Activated CD4-positive, alpha-beta T cell treated with anti-CD3 and anti-CD28 coated beads, Interleukin-2, amount 10 ng/mL, durations not matched to agents 7 days and 5 days (primary cell): ENCODE measurements at places on chromosomes 16 and 17.

- no peak for DNase-seq
Observed at GRCh38 chr17:72479113-72479512, 358.3 kb downstream of the SOX9 start.

DNA sequence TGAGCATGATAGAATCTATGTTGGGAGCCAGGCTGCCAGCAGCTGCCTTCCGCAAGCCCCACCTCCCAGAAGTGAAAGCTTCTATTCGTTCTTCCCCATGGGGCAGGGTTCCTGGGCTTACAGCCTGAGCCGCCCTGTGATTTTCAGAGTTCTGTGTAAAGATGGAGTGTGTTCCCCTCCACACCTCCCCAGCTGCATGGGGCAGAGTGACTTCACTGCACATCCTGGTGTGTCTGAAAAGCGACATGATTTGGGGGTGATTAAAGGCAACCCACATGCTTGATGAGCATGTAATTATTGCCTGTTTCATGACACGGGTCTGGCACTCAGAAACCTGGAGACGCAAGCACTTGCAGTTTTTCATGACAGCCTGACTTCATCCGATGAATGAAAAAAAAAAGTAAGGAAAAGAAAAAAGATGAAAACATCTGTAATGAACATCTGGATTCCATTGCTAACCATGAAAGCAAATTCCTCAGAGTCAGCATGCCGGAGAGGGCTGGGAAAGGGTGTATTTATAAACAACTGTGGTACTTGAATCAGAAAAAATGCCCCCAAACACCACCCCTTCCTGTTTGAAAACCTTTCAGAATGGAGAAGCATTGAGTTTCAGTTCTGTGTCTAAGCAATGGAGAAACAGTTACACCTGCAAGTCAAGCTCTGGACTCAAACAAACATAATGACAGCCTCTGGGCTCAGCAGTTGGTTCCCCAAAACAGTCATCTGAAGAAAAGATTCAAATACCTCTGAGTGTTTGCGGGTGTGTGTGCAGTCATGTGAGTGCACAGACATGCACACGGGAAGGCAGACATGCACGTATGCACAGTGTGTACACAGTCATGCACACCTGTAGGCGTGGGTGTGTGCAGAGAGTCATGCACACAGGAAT lies 266.0 kb downstream of the ENGASE start:
- DNase-seq: no peak

GRCh38 chr17:66614469-66614868 lies 220.4 kb upstream of the CACNG5 start:
- DNase-seq: no peak

- DNase-seq: no peak
Observed at GRCh38 chr17:79749156-79749815, 18.5 kb downstream of the ENPP7 start.

GRCh38 chr16:25679511-25679910 lies 12.2 kb upstream of the HS3ST4 start:
- no peak for DNase-seq

DNA sequence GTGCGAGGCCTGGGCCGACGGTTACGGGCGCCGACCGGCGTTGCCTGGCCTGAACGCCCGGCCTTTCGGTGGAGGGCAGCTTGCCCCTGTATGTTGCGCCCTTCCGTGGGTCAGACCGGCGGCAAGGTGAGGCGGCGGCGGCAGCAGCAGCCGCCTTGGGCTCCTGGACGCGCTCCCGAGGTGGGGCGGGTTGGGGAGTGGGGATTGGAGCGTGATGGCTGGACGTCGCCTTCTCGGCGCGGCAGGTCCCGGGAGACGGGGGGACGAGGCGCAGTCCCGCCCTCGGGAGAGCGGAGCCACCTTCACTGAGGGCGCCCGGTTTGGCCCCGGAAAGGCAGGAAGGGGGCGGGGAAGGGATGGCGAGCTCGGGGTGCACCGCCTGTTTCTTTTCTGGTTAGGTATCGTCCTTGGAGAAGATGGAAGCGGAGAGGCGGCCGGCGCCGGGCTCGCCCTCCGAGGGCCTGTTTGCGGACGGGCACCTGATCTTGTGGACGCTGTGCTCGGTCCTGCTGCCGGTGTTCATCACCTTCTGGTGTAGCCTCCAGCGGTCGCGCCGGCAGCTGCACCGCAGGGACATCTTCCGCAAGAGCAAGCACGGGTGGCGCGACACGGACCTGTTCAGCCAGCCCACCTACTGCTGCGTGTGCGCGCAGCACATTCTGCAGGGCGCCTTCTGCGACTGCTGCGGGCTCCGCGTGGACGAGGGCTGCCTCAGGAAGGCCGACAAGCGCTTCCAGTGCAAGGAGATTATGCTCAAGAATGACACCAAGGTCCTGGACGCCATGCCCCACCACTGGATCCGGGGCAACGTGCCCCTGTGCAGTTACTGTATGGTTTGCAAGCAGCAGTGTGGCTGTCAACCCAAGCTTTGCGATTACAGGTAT lies 671 bp downstream of the DGKE start:
- peak; percentile 75 for DNase-seq

DNA sequence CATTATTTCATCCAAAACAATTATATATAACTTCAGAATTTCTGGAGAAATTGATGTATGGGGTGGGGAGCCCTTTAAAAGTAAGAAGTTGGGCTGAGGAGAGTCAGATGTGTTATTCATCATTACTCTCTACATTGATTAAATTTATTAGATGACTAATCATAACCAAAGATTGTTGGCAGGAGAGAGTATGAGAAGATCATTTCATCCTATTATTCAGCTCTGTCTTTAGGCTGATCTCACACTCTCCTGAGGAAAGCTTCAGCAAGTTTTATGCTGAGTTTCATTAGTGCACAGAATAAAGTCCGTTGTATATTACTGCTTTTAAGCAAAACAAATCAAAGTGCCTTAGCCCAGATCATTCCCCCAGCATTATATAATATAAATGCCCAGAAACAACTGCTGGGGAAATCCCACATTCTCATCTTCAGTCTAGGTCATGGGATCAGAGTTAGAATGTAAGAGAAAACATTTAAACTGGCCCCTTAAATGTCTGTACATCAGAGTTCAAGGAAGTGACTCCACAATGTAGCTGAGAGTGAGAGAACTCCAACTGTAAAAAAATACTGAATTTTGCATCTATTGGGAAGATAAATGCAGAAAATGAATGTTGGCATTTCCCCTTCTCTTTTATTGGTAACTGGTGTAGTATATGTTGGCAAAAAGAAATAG lies 130.1 kb upstream of the HLF start:
- no peak for DNase-seq

- peak; percentile 37 for DNase-seq
Observed at GRCh38 chr16:50025537-50025931, 509 bp downstream of the CNEP1R1 start.

DNA sequence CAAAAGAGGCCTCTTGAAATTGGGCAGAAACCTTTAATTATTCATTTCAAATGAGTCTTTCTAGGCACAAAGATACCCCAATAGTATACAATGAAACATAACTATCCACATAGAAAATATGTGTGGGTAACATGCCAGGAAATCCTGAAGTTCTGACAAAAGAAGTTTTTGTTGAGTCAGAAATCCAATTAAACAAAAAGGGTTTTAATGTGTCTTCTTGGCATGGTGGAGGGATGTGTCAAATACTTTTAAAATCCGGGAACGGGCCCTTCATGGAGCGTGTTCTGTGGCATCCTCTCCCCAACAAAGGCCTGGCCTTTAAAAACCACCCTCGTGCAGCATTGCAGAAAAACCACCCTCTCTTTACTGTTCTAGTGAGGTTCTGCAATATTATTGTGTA lies 14.2 kb downstream of the CDRT4 start:
- no peak for DNase-seq

DNA sequence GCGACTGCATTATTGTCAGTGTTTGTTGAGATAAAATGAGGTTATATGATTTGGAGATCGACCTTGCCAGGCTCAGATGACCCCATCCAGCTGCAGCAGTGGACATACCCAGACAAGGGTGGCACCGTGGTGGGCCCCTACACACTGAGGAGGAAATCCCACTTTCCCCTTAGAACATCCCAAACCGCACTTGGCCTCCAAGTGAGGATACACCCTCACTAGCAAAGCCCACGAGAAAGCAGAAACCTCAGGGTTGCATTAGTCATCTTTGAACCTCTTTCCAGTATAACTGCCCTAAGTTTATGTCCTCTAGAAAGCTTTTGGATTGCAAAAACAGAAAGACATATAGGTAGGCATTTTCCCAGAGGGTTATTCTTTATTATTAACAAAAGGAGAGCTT lies 101.5 kb downstream of the CLEC16A start:
- DNase-seq: no peak

DNA sequence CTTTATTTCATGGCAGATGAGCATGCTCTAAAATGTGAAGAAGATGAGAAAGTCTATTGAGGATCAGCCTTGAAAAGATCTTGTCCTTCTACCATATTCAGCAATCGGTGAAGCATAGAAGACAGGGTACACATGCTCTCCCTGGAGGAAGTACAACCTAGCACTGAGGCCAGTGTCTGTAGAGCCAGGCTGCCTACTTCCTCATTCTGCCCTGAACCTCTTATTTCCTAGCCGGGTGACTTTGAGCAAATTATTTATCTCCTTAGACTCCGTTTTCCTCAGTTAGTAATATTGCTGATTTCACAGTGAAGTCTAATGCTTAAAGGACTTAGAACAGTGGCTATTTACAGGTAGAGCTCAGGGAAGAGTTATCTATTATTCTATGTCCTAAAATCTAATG lies 58.4 kb downstream of the TMEM100 start:
- DNase-seq: no peak

- DNase-seq: no peak
Observed at GRCh38 chr17:55275894-55276804, 11.4 kb downstream of the HLF start.

DNA sequence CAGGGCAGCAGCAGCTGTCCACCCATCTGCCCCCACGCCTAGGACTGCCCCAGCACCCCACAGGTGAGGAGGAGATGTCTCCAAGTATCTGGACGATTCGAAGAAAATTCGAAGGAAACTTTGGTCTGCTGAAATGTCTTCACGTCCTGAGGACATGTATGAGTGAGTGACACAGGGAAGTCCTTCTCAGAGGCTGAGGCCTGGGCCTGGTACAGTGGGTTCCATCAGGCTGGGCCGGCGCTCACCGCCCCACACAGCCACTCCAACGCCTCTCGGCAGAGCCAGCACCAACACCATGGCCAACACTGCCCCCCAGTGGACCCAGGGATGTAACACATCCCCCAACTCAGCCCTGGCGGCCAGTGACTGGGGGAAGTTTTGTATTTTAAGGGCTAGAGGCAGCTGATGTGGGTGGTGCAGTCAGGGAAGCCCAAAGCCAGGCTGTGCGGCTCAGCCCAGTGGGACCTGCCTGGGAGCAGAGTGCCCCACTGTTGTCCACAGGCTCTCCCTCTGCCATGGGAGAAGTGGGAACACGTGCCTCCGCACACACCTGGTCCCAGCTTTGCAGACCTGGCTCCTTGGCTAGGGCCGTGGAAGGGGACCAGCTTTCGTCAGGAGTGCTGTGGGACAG lies 55.8 kb upstream of the FASN start:
- DNase-seq: peak; percentile 86

DNA sequence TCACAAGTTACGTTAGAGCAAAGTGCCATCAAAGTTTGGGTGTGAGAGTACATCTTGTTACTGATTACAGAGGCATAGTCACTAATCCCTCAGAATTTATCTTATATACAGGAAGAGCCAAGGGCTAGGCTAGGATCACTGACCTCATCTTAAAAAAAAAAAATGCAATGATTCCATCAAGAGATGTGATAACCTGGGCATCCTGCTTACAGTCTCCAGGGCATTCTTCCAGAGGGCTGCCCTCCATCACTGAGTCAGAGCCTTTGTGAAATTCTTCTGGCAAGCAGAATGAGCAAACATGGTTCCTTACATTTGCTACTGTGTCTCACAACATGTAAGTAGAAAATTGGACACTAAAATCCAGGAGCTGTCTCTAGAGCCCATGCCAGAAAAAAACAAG lies 410.6 kb downstream of the ZFHX3 start:
- DNase-seq: no peak

DNA sequence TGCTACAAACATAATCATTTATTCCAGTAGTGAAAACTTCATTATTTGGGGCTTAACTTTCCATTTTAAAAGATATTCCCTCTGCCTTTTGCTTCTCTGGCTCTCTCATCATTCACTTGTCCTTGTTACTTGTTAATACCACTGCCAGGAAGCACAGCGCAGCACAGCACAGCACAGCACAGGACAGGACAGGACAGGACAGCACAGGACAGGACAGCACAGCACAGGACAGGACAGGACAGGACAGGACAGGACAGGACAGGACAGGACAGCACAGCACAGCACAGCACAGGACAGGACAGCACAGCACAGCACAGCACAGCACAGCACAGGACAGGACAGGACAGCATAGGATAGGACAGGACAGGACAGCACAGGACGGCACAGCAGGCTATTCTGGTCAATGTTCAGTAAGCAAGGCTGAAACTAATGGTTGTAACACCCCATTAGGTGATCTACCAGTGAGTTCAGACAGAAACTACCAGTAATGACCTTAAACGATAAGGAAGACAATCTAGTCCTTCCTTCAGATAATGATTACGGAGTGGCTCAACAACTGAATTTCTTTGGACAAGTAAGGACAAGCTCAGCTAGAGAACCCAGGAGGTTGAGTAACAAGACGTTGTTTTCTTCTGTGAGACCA lies 31.9 kb downstream of the COG1 start:
- DNase-seq: no peak

DNA sequence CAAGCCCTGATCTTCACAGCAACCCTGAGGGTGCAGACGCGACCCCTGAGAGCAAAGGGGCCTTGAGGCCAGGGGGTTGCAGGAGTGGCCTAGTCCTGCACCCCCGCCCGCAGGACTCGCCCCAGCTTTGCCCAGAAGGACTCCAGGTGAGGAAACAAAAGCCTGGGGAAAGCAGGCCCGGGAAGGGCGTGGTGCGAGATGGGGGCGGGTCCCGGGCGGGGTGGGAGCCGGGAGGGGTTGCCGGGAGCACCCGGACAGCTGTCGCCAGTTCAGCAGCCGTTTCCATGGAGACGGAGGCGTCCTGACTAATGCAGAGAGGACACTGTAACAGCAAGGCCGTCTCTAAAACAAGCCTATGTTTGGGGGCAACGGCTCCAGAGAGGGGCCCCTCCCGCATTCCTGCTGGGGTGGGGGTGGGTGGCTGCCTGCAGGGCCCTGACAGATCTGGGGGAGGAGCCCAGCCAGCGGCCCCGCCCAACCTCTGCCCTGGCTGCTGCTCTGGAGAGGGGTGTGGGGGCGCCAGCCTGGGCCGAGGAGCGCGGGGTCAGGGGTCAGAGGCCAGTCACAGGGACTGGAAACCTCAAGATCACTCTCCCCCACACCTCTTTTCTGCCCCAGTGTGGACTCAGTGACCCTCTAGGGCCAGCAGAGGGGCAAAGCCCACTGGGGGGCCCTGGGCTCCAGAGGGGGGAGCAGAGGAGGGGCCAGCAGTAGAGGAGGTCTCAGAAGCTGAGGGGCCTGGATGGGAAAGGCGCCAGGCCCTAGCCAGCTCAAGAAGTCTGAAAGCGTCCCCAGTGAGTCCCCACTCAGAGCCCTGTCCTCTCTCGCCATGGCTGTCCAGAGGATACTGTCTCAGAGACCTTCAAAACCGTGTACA lies 3.1 kb upstream of the TPPP3 start:
- no peak for DNase-seq

DNA sequence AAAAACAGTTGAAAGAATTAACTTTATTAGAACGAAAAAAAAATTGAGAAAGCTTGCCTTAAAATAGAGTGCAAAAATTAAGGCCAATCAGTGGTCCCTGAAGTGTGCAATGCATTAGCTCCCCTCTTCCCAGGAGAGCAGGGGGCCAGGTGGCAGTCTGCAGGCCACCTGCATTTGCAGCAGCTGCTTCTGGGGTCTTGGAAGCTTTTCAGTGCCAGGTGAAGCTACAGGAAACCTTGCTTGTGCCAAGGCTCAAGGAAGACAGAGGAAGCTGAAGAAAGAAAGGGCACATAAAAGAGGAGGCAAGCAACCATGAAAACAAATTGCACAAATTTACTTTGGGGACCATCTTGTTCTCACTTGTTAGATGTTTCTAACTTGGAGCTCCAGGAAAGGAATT lies 50.5 kb upstream of the MTMR4 start:
- DNase-seq: no peak
